ENCODE measurements at places on chromosomes 3 and 15.

DNA sequence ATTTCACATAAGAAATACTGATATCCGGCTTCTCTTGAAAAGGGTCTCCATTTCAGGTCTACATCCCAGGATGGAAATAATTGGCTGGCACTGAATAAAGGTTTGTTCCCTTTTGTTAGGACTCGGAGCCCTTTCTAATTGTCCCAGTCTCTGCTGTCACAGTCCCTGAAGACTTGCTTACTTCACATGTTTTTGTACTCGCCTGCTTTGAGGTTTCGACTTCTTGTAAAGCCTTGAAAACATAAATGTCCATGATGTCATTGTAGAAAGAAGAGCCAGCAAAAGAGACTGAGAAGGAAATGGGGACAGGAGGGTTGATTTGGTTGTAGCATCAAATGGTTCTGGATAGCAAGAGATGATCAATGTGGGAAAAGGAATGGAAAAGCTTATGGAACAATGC lies 963.4 kb upstream of the SEMA6D start:
- DNase-seq: no peak

DNA sequence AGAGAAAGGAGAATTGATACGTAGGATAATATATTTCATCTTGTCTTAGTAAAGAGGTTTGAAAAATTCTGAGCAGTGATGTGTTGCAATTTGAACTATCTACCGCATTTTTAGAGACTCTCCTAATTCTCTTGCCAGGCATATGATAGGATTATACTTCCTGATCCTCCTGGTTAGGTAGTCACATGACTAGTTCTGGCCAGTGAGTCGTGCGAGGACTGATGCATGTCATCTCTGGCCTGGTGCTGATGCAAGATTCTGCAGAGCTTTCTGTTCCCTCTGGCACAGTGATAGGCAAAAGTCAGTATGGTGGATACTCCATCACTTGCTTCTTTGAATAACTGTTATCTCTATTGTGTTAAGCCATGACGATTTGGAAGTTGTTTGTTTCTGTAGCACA lies 277.6 kb upstream of the NAALADL2 start:
- no peak for DNase-seq

GRCh38 chr3:123759311-123759710 lies 124.8 kb downstream of the MYLK start:
- no peak for DNase-seq

DNA sequence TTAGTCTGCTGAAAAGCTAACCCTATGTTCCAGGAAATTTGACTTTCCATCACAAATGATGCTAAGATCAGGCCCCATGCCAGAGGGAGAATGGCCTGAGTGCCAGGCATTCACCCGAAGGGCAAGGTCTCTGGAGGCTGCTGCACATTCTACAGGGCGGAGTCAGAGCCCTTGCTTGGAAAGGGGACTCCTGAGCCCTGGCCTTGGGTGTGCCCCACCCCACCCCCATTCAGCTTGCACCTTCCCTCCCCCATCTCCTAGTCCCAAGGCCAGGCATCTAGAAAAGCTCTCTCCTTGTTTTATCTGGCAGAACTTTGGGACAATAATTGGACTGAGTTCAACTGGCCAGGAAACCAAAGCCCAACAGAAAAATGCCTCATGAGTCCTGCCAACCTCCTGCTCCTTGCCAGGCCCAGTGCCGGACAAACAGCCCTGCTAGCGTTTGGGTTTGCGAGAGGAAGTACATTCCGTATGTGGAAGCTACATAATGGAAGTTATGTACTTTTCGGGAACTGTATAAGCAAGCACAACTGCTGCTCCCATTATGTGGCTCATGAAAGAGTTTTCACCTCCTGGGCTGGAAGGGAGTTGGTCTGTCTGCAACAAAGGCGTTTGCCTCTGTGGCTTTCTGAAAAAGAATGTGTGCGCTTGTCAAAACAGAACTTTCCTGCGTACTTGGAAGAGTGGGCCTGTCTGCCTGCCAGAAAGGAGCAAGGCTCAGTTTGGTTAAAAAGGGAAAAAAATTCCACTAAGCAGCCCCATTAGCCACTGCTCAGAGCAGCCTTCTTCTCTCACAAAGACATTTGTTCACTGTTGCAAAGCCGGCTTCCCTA lies 321.5 kb upstream of the CTNNB1 start:
- no peak for DNase-seq

- DNase-seq: no peak
Observed at GRCh38 chr3:105473521-105474223, 107.0 kb downstream of the ALCAM start.

GRCh38 chr3:48528754-48529153 lies 24.8 kb upstream of the SHISA5 start:
- DNase-seq: no peak

DNA sequence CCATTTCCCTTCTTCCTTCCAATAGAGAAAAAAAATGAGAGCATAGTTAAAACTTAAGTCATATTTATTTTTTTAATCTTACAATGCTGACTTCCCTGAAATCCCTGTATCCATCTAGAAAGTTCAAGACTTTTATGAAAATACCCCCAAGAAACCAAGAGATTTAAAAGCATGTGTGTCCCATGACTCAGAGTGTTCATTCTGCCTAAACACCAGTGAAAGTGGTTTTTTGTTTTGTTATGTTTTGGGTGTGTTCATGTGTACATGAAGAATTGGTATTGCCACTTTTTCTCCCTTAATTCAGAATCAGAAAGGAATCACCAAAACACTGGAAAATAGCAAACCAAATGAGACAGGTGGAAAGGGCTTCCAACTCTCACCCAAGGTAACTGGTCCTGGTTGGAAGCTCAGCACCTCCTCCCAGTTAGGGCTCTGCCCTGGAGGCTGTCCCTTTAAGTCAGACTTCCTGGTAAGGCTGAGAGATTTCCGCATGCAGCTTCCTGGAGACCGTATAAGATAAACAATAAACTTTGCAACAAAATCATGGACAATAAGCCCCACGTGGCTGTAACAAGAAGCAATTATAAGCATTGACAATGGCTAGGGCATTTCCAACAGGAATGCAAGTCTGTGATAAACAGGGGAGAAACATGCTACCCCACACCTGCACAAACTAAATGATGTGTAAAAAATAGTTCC lies 121.9 kb upstream of the ARHGEF3 start:
- DNase-seq: no peak

DNA sequence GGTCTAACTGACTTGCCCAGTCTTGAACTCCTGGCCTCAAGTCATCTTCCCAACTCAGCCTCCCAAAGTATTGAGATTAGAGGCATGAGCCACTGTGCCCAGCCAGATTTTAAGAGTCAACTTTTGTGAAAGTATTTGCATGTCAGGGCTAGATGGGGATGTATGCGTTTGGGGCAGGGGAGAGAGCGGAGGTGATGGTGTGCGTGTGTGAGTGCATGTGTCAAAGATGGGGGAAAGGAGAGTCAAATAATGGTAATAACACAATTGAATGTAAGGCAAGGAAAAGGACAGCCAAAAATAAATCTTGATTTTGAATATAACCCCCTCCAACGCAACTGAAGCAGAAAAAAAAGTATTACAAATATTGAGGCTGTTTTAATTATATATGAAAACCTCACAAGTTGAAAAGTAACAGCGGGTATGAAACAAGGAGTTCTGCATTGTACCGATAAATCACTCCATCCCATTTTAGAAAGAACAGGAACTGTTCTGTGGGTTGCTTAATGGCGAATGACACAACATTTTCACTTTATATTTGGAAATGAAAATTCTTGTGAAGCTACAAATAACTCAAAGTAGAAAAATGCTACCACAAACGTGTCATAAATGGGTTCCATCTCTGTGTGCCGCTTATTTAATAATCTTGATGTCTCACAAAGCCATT lies 29.9 kb upstream of the LDHAL6B start:
- no peak for DNase-seq

- no peak for DNase-seq
Observed at GRCh38 chr3:151275091-151275490, 3.3 kb downstream of the P2RY14 start.

GRCh38 chr3:3280396-3280795 lies 100.9 kb upstream of the CRBN start:
- no peak for DNase-seq

DNA sequence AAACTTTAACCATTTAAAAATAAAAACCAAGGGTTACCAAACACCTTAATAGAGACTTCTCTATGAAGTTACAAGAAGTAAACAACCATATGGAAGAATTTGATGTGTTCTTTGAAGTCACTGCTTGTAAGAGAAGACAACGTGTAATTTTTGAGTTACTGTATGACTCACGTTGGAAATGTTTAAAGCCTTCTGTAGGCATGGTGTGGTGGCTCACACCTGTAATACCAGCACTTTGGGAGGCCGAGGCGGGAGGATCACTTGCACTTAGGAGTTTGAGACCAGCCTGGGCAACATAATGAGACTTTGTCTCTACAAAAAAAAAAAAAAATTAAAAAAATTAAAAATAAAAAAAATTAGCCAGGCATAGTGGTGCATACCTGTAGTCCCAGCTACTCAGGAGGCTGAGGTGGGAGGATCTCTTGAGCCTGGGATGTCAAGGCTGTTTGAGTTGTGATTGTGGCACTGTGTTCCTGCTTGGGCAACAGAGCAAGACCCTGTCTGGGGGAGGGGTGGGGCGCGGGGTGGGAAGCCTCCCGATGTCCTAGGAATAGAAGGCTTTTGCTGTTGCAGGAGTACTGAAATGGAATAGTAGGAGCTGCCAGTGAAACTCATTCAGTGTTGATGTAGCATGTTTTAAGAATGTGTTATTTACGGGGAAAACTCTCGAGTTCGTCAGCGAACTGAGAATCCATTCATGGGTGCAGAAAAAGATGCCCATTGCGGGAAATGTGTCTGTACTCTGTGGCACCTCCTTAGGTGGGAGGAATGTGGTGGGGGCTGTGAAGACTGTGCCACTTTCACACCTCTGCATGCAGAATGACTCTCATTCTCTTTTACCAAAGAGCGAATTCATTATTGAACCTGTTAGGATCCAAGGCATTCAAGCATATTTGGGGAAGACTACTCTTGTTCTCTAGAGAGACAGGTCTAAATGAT lies 134.2 kb downstream of the FNDC3B start:
- no peak for DNase-seq

GRCh38 chr3:108552267-108553159 lies 36.7 kb downstream of the CIP2A start:
- no peak for DNase-seq

DNA sequence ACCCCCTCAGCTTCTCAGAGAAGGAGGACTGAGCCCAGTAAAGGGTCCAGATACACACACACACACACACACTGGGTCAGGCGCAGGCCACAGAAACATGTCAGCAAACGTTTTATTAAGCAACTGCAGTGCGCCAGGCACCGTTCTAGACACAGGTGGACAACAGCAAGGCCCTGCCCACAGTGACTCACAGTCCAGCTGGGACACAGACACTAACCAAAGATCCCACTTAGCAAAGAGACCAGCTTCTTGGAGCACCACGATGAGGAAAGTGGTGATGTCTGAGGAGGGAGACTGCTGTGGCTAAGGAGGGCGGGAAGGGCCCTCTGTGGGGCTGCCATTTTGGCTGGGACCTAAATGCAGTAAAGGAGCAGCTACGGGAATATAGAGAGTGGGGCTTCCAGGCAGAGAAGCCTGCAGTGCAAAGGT lies 2.8 kb upstream of the VILL start:
- no peak for DNase-seq

- DNase-seq: no peak
Observed at GRCh38 chr3:9630550-9631139, 18.7 kb upstream of the MTMR14 start.

- no peak for DNase-seq
Observed at GRCh38 chr3:49311283-49311682, 28.6 kb downstream of the USP4 start.

DNA sequence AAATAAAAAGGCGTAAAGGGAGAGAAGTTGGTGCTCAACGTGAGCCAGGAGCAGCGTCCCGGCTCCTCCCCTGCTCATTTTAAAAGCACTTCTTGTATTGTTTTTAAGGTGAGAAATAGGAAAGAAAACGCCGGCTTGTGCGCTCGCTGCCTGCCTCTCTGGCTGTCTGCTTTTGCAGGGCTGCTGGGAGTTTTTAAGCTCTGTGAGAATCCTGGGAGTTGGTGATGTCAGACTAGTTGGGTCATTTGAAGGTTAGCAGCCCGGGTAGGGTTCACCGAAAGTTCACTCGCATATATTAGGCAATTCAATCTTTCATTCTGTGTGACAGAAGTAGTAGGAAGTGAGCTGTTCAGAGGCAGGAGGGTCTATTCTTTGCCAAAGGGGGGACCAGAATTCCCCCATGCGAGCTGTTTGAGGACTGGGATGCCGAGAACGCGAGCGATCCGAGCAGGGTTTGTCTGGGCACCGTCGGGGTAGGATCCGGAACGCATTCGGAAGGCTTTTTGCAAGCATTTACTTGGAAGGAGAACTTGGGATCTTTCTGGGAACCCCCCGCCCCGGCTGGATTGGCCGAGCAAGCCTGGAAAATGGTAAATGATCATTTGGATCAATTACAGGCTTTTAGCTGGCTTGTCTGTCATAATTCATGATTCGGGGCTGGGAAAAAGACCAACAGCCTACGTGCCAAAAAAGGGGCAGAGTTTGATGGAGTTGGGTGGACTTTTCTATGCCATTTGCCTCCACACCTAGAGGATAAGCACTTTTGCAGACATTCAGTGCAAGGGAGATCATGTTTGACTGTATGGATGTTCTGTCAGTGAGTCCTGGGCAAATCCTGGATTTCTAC lies at the start of gene RARB:
TSS of gene RARB (plus strand) at position 322 of the 847 bp plus-strand sequence. CDS start at position 791, 469 bp downstream.
- DNase-seq: no peak

GRCh38 chr15:69806287-69806915 lies 291.3 kb downstream of the TLE3 start:
- DNase-seq: no peak

- no peak for DNase-seq
Observed at GRCh38 chr3:105598042-105598796, 231.5 kb downstream of the ALCAM start.

- DNase-seq: no peak
Observed at GRCh38 chr15:69393831-69394491, 20.2 kb upstream of the KIF23 start.

GRCh38 chr3:99783011-99783573 lies 34.6 kb upstream of the CMSS1 start:
- no peak for DNase-seq

- no peak for DNase-seq
Observed at GRCh38 chr15:61198722-61199121, 30.4 kb downstream of the RORA start.

DNA sequence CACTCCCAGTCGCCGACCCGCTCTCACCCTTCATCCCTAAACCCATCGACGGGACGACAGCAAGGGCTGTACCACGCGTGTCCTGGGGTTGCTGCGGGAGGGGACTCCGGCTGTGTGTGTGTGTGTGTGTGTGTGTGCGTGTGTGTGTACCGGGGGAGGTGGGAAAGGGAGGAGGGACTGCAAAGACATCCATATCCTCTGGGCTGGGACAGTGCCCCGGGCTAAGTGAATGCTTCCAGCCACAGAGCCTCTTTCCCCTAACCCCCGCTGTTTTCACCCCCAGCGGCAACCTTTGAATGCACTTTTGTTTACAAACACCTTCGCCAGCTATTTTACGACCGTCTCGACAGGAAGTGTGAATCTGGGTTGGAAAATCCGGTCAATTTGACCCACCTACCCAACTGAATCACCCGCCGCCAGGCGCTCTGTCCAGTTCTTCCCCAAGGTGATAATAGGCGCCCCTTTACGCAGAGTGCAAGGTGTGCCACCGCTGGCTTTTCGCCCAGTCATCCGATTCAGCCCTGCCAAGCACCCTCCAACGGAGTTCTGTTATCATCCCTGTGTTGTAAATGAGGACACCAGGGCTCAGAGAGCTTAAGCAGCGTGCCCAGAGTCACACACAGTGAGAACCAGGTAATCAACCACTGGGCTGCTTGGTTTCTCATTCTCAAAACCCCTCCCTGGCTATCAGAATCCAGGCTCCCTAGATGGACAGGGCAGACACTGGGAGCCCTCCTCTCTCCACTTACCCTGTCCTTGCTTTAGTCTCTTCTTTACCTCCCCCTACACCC lies 739 bp upstream of the AMOTL2 start:
- DNase-seq: no peak

Data from stimulated activated CD4-positive, alpha-beta T cell treated with anti-CD3 and anti-CD28 coated beads, Interleukin-15, amount 100 ng/mL, for 1 hour (primary cell).